Vagina (tissue), 2 donors: ENCODE measurements at places on chromosomes 6 and 20. TPM values are rescaled to one million over a fixed set of nuclear protein-coding genes. Genes with fewer than 3 reads are reported as not detected.

The NRN1 gene
- total RNA-seq = 9.8 TPM

The SUMO4 gene
- total RNA-seq = 3.9 TPM

The COL11A2 gene
- 0.25 TPM for total RNA-seq

The NKAIN2 gene
- total RNA-seq = not detected

The MAPK14 gene
- 71.9 TPM for total RNA-seq

The MBOAT1 gene
- 9.6 TPM for total RNA-seq

The RIMS4 gene
- 6.4 TPM for total RNA-seq

The AIF1 gene
- 25.0 TPM for total RNA-seq

The IP6K3 gene
- 1.5 TPM for total RNA-seq

The THBS2 gene
- total RNA-seq = 86.4 TPM

The TNF gene
- total RNA-seq = not detected

DNA sequence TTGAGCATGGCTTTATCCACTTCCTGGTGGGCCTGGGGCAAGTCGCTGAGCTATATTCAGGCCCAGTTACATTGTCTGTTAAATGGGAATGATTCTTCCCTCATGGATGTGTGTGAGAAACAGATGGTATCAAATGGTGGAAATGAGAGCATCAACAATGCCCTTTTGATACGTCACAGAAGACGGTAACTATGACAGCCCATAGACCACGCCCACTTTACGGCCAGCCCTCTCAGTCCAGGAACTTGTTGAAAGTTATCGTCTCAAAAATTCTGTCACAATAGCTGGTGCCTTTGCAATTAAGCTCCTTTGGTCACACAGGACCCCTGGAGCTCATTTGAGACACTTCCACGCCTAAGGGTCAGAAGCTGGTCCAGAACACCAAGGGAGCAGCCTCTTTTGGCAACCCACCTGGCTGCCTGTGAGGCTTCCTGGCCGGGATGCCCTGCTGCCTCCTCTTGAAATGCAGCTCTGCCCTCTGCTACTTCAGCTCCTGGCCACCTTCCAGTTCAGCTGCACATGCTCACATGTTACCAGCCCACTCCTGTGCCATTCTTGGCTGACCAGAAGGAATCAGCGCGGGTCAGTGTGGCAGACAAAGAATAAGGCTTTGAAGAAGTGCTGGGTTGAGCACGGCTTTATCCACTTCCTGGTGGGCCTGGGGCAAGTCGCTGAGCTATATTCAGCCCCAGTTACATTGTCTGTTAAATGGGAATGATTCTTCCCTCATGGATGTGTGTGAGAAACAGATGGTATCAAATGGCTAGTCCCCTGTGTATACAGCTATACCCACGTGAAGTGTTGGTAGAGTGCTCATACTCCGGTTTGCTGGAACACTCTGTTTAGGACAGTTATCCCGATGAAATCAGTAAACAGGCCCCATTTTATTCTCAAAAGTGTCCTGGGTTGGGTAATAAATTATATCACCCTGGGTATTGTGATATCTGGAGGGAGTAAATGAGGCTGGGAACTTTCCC is 199.2 kb upstream of the SUPT3H start:
- DNase-seq = peak; percentile 77

GRCh38 chr20:46990017-46990595 is 95.5 kb downstream of the EYA2 start:
- no peak for DNase-seq

DNA sequence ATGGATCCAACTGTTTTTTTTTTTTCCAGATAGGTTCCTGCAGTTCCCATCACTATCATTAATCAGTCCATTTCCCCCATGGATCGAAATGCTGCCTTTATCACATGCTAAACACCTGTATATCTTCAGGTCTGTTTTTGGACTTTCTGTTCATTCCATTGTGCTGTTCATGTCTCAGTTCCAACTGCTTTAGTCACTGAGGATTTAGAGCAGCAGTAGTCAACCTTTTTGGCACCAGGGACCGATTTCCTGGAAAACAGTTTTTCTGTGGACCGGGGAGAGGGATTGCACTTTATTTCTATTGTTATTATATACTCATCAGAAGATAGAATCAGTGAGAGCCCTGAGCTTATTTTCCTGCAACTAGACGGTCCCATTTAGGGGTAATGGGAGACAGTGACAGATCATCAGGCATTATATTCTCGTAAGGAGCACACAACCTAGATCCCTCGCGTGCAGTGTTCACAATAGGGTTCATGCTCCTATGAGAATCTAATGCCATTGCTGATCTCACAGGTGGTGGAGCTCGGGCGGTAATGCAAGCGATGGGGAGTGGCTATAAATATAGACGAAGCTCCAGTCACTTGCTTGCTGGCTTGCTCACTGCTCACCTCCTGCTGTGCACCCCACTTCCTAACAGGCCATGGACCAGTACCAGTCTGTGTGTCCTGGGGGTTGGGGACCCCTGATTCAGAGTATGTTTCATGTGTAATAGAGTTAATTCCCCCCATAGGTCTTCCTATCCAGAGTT is 46.0 kb downstream of the CAP2 start:
- DNase-seq = no peak

DNA sequence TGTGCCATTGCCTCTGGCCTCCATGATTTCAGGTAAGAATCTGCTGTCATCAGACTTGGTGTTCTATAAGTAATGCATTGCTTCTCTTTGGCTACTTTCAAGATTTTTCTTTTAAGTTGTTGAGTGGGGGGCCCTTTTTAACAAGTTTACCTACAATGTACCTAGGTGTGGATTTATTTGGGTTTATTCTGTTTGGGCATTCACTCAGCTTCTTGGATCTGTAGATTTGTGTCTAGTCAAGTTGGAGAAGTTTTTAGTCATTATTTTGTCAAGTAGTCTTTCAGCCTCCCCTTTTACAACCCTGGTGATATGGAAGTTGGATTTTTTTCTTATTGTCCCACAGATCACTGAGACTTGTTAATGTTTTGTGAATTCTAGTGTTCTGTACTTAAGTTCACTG is 14.1 kb downstream of the ENPP5 start:
- no peak for DNase-seq

- no peak for DNase-seq
Observed at GRCh38 chr6:29661071-29661470, 4.2 kb downstream of the MOG start.

- no peak for DNase-seq
Observed at GRCh38 chr20:49727894-49728885, 14.5 kb upstream of the B4GALT5 start.

- DNase-seq = no peak
Observed at GRCh38 chr20:20827992-20828597, 115.7 kb upstream of the RALGAPA2 start.

DNA sequence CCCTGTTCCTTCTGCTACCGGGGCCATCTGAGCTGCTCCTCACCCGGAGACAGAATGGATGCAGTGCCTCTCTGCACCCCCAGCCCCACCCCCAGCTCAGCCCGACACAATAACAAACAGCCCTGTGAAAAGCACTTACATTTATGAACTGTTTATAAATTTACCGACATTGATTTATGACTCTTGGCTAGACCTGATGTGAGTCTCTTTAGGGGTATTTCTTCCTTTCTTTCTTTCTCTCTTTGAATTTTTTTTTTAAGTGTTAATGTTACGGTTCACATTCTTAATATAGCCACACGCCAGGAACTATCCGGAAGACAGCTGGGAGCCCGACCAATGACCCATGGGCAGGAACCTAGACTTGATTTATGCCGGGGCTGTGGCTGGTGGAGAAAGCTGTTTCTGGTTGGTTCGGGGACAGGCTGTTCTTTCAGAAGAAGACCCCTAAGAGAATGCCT is 266.3 kb downstream of the CDC5L start:
- DNase-seq = no peak

DNA sequence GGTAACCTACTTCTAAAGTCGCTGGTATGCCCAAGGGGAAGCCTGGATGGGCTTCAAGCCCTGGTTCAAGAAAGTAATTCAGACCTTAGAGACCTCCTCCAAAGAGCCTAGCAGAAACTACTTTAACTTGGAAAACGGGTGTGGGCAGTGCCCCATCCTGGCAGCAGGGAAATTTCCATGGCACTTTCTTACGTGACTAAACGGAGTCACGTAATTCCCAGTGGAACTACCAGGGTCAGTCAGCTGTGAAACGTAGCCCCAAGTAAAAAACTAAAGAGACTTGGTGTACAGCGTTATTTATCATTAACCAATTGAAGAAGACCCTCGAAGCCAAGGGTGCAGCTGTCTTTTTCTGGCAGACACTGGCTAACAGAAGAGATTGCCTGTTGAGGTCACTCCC is 114.0 kb downstream of the RCAN2 start:
- DNase-seq = no peak

DNA sequence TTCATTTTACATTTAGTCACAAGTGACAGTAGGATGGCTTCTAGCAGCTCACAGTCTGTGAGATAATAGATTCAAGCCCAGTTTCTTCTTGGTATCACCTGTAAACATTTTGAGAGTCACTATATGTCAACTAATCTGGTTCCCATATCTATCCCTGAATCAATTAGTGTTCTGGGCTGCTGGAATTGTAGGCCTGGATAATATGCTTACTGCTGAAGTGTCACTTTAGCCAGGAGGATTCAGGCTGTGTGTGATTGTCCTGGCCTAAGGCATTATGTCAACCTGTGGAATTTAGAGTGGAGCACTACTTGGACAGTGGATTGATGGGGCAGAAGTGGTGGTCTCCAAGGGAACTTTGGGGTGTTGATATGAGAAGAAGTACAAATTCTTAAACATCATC is 1071.8 kb upstream of the CITED2 start:
- DNase-seq = no peak

GRCh38 chr20:2053615-2054014 is 48.0 kb upstream of the STK35 start:
- no peak for DNase-seq

DNA sequence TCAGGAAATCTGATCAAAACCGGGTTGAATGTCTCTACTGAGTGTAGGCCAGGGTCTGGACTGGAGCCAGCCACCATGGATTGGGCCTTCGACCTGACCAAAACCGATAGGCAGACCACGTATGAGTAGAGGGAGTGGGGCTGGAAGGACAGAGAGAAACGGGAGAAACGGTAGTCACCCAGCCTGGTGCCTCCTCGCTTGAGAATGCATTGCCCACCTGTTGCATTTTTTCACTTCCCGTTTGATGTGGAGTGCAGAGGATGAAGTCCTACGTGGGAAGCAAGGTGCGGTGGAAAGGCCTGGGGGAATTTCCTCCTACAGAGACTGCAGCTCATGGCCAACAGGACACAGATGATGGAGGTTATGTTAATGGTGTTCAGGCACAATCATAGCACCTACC is 53.9 kb upstream of the ECI2 start:
- no peak for DNase-seq

GRCh38 chr6:18823782-18824386 is 436.7 kb downstream of the RNF144B start:
- no peak for DNase-seq

- DNase-seq = no peak
Observed at GRCh38 chr6:113901482-113901881, 44.3 kb downstream of the MARCKS start.
